ENCODE measurements at places on chromosomes 1 and 21.

DNA sequence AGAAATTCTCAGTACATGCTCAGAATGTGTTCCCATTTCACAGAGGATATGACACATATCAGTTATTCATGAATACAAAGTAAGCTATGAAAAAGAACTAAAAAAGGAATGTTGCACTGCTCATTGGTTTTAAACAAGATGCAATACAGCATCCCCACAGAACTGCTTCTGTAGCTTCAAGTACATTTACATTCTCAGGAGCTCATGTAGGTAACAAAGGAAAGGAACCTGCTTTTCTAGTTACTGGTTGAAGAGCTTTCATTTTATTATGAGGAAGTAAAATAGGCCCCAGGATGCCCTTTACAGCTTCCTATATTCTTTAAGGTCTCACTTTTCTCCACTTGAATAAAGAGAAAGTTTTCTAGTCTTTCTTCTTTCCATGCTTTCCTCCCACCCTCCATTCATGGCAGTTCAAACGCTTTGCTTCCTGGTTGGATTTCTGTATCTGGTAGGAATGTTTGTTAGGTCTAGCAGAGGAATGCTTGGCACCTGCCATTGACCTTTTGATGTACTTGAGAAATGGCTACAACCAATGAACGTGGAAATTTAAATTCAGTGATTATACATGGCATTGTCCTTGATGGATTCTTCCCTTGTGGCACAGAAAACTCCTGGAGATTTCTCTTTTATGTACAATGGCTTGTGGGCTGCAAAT lies 27.1 kb upstream of the KCNK2 start:
- DNase-seq, result no peak

- DNase-seq, result no peak
These were observed 25.8 kb upstream of the RCC2 start for GRCh38 chr1:17465228-17465627.

GRCh38 chr21:15840406-15840805 lies 110.6 kb downstream of the USP25 start:
- no peak for DNase-seq

GRCh38 chr21:15400905-15401304 lies 328.9 kb upstream of the USP25 start:
- DNase-seq, result no peak

DNA sequence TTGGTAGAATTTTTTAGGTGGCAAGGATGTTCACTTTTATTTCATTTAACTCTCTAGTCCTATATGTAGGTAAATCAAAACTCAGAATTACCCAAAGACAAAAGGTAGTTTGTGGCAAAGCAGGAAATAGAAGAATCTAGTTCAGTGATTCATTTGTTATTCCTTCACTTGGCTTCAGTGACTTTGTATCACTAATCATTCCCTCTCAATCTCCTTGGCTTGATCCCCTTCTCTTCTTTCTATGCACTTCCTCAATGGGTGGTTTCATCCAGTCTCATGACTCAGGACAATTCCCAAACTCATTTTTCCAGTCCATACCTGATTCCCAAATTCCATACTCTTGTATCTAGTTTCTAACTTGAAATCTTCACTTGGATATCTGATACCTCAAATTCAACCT lies 64.9 kb downstream of the PRKACB start:
- no peak for DNase-seq

All from retinal pigment epithelial cell (primary cell).